ENCODE measurements at places on chromosomes 12 and 14.

GRCh38 chr12:123132951-123133619 lies 17.8 kb downstream of the PITPNM2 start:
- no peak for DNase-seq

GRCh38 chr14:54652605-54653052 lies 85.7 kb downstream of the SAMD4A start:
- DNase-seq: peak; percentile 40

DNA sequence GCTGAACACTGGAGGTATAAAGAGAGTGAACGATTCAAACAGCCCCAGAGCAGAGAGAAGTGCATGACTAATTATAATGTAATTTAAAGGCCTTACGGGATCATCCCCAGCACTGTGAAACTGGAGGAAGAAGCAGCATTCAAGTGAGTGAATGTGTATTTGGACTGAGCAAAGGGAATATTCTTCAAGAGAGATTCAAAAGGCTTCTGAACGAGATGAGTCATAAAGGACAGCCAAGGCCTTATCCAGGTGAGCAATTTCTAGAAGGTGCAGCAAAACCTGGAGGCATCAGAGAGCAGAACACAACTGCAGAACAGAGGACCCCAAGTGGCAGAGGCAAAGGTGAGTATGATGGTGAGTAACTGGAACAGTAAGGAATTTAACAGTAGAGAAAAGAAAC lies 127.2 kb downstream of the BCAT1 start:
- DNase-seq: peak; percentile 76

GRCh38 chr12:47449797-47450196 lies 256.0 kb downstream of the RPAP3 start:
- no peak for DNase-seq

DNA sequence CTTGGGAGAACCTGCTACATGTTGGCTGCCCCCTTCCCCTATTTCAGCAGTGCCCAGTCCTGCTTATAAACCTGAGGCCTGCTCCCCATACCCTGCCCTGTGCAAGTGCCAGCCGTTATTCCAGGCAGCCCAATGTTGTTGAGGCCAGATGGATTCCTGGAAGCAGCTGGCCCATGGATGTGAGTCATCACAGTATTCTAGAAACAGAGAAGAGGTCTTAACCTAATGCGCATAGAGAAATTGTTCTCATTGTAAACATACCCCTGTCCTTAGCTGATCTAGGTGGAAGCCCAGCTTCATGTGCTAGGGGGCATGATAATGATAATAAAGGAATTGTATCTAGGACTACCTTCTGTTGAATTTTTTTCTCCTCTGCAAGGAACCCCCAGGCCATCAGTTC lies 69.7 kb downstream of the TSPAN11 start:
- DNase-seq: peak; percentile 82

DNA sequence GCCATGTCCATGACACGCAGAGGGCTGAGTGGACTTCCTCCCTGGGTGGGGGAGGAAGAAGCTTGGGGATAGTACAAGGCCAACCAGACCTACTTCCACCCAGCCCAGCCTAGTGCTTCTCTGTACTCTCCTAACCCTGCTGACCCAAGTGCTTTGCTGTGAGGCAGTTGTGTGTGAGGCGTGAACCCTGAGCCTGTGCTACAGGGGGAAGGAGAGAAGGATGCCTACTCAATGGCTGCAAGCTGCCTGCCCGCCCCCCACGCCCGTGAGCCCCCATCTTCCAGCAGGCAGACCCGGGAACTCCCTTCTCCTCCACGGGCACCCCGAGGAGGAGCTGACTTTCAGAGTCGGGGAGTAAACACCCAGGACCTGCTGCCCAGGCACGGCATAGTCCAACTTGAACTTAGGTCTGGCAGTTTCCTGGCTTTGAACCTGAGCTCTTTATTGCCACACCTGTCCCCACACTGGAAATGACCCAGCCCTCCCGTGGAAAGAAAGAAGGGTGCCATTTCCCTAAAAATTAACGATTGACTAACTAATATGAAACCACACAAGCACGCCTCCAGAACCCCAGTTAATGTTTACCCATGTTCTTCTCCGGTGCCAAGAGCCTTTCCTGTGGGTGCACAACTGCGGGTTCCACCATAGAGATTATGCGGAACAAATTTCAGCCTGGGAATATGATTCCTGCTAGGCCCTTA lies 10.8 kb downstream of the ALDH2 start:
- no peak for DNase-seq

- peak; percentile 15 for DNase-seq
These were observed 41.8 kb upstream of the DCN start for GRCh38 chr12:91224401-91224800.

DNA sequence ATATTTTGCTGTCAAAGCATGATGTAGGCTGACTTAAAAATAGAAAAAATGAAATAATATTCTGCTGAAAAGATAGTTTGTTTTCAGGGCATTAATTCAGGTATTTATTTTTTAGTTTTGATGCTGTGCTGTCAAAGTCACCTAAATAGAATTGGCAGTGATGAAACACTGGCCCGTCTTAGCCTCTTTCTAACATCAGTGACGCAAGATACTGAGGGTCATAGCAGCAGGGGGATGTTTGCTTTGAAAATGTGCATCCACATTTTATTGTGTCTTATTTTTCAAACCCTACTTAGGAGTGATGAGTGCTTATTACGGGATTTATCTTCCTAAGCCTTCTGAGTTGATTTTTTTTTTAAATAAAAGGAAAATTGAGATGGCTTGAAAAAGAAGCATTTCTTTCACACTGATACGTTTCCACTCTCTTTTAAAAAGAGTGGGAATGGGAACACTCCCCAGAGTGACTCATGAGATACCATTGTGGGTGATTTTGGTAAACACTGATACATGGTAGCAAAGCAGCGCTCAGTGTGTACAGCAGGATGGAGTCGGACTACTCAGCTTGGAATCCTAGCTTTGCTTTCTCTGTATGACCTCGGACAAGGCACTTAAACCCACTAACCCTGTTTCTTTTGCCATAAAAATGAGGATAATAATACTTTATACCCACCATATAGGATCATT lies 290.8 kb downstream of the ERC1 start:
- DNase-seq: peak; percentile 80

- no peak for DNase-seq
These were observed 36.4 kb upstream of the SMOC1 start for GRCh38 chr14:69842686-69843420.

- no peak for DNase-seq
These were observed 4.2 kb upstream of the MLF2 start for GRCh38 chr12:6757028-6757690.

- DNase-seq: no peak
These were observed 45.7 kb downstream of the WDR20 start for GRCh38 chr14:102185360-102185759.

- DNase-seq: peak; percentile 94
These were observed 120.4 kb downstream of the ANO6 start for GRCh38 chr12:45336331-45336730.

DNA sequence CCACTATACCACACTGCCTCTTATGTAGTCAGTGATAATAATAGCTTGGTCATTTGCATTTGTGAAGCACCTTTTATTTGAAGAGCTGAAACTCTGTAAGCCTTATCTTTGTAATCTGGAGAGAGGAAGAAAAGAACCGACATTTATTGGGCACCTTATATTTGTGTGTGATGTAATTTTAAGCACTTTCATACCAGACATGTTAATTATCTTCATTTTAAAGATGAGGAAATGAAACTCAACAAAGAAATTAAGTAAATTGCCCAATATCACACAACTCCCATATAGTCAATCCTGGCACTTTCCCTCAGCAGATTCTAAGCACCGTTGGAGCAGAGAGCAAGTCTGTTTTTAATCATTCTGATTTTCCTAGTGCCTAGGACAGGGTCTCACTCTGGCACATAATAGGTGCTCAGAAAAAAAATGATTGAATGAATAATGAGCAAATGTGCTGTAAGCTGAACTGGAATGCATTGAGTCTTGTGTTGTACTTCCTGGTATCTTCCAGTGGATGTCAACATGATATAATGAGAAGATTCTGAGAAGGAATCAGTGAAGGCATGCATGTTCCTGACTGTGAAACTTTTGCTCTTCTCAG lies 418.9 kb downstream of the ZFP36L1 start:
- DNase-seq: no peak

- no peak for DNase-seq
These were observed 1.7 kb upstream of the NUAK1 start for GRCh38 chr12:106140223-106140986.

DNA sequence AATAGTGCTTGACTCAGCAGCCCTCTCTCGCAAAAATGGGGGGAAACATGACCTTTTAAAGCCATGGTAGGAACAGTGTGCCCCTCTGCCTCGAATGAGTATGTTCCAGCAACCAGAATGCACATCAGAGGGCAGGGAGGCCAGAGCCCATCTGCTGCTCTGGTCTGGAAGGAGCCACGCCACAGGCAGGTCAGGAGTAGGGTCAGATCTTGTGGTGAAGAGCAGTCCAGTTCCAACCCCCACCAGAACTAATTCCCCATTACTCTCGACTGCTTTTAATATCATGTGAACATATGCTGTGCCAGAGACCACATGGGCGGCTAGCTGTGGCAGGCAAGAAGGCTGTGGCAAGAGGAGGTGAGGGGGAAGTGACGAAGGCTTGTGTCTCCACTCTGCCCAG lies 34.6 kb upstream of the TMX1 start:
- no peak for DNase-seq

DNA sequence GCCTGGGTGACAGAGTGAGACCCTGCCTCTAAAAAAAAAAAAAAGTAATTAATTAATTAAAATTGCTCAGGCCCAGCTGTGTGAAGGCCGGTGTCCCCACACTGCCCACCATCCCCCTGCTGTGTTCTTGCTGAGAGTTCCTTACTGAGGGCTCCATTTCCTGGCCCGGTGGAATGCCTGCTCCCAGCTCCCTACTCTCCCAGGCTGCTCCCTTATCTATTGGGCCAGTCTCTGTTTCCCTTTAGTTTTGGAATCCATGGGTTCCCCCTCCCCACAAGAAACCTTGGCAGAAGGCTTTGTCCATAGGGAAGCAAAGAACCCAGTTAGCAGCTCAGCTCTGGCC lies 19.0 kb downstream of the MLXIP start:
- DNase-seq: no peak

DNA sequence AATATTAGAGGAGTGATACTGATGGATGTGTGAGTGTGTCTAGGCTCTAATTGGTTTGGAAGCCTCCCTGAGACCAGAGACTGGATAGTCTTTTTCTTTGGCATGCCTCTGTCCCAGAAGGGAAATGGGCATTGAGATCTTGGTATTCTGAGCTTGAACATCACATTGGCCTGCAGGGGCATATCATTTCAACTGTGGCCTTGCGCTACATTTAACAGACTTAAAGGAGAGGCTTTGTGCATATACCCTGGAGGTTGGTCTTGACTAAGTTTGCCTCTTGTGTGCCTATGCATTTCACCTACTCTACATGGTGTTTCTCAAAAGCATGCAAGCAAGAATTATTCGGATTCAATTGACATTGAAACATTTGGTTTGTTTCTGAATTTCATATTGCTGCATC lies 185.4 kb downstream of the TMTC2 start:
- no peak for DNase-seq

- DNase-seq: peak; percentile 30
These were observed 35.0 kb downstream of the SLC17A8 start for GRCh38 chr12:100391856-100392255.

GRCh38 chr14:61524211-61524806 lies 171.0 kb upstream of the HIF1A start:
- DNase-seq: peak; percentile 82

DNA sequence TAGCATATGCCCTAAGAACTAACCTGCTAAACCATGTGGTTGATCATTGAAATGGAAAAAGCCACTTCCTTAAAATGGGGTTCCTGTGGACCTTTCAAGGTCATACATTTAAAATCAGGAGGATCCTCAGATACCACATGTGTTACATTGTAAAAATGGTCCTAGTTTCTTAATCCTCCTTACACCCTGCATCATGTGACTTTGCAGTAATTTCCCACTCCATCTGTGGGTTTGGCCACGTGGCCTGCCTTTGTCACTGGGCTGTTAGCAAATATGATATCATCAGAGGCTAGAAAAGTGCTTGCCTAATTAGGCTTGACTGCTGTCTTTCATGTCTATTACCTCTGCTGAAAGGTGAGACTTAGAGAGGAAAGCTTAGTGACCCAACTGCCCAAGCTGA lies 70.7 kb downstream of the CMKLR1 start:
- DNase-seq: no peak
